ENCODE measurements at places on chromosomes 5 and 9. TPM values are rescaled to one million over a fixed set of nuclear protein-coding genes. Genes with fewer than 3 reads are reported as not detected.

The EGFL7 gene
- total RNA-seq: 13.7 TPM

The FAM151B gene
- 3.4 TPM for total RNA-seq

- H3K4me1 ChIP-seq: peaks cover 15% of the 10 kb centered on the region
- no peak overlapping the region for H3K27ac ChIP-seq
- peak; percentile 30 for DNase-seq
- H3K27me3 ChIP-seq: no peaks in the 10 kb centered on the region
- H3K4me3 ChIP-seq: no peak overlapping the region
Measured at GRCh38 chr9:2785060-2785950, 58.6 kb downstream of the PUM3 start.

GRCh38 chr5:157159209-157159751 lies 6.8 kb downstream of the GARIN3 start:
- H3K4me1 ChIP-seq: no peaks in the 10 kb centered on the region
- peaks cover 33% of the 10 kb centered on the region for H3K27me3 ChIP-seq
- peak; percentile 27 for DNase-seq
- no peaks in the 10 kb centered on the region for H3K36me3 ChIP-seq
- no peak overlapping the region for H3K4me3 ChIP-seq
- no peak overlapping the region for H3K27ac ChIP-seq

- no peak overlapping the region for H3K27ac ChIP-seq
- H3K36me3 ChIP-seq: no peaks in the 10 kb centered on the region
- peaks cover 14% of the 10 kb centered on the region for H3K4me1 ChIP-seq
- no peaks in the 10 kb centered on the region for H3K27me3 ChIP-seq
- peak; percentile 72 for DNase-seq
Measured at GRCh38 chr9:113632776-113633590, 169.5 kb downstream of the RGS3 start.

DNA sequence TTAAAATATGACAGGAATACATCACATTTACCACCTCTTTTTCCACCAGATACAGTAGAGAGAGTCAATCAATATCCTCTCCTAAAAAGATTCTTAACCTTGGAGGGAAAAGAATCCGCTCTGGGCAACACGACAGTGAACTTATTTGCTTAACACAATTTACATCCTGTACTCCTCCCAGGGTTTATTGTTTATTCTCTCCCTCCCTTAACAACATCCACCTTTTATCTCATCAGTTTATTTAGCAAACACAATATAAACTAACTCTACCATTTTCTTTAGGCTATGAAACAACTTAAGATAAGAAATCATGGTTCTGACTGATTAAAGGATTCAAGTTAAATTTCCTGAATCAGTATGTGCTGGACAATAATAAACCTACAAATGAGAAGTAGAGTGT lies 50.9 kb downstream of the CERT1 start:
- H3K4me3 ChIP-seq: no peak overlapping the region
- H3K27me3 ChIP-seq: no peaks in the 10 kb centered on the region
- H3K27ac ChIP-seq: no peak overlapping the region
- peaks cover 15% of the 10 kb centered on the region for H3K4me1 ChIP-seq
- H3K36me3 ChIP-seq: peaks cover 3% of the 10 kb centered on the region

GRCh38 chr5:89246252-89246651 lies 363.3 kb upstream of the MEF2C start:
- H3K36me3 ChIP-seq: no peaks in the 10 kb centered on the region
- DNase-seq: peak; percentile 15
- H3K4me3 ChIP-seq: no peak overlapping the region
- H3K27ac ChIP-seq: no peak overlapping the region
- peaks cover 2% of the 10 kb centered on the region for H3K4me1 ChIP-seq

DNA sequence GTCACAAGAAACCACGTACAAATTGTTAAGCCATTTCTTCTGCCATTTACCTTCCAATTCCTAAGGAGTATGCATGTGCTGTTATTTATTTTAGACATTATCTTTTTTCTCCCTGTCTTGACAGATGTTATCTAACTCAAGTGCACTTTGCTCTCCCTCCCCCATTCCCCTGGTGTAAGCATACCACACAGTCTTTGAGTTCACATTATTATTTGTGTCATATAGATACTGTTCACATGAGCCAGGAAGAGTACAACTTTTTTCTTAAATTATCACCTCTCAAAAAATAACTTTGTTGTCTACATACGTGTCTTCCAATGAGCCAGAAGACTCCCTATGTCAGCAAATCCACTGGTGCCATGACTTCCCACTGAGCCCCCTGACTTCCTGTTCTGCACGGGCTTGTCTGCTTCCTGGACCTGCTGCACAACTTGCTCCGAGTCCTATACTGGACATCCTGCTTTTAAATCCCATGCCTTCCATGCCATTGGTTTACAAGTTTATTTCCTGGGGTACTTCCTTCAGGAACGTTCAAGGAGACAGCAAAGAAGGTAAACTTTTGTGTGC lies 19.9 kb upstream of the FAM120A start:
- no peak overlapping the region for H3K27ac ChIP-seq
- H3K27me3 ChIP-seq: no peaks in the 10 kb centered on the region
- H3K4me3 ChIP-seq: no peak overlapping the region
